Fibroblast of mammary gland (primary cell): ENCODE measurements at places on chromosomes 5 and 9.
A peak's percentile ranks its signal among the peaks of the same experiment; 100 is the strongest.

GRCh38 chr5:149441986-149442385, 62.9 kb upstream of the IL17B start:
- no peak for DNase-seq

DNA sequence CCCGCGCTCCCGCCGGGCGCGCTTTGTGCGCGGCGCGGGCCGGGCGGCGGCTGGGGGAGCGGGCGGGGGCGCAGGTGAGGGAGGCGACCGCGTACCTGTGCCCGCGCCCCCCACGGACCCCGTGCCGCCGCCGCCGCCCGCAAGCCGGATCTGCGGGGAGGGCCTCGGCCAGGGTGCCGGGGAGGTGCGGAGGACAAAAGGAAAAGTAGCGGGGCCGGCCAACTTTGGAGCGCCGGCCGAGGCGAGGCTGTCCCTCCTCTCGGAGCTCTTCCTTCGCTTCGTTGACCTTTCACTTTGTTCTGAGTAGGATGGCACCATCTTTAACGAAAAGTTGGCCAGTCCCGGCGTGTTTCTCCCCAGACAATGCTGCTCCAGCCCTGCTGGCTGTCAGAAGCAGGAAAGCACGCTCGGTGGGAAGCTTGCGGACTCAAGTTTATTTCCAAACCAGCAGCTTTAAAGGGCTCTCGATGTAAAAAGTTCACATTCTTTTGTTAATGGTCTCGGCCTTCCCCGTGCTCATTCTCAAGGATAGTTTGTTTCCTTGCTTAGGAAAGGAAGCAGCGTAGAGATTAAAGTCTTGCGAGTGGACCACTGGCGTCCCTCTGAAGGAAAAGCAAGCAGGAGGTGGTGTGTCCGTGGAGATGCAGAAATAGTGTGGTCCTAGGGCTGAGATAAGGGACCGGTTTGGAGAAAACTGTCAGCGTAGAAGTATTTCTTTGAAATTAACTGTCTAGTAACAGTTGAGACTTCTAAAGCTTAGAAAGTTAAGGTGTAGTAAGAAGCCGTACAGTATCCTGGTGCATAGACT, 639 bp downstream of the EHMT1 start:
- peak; percentile 49 for DNase-seq

GRCh38 chr5:67215519-67216471, 19.2 kb upstream of the CD180 start:
- peak; percentile 47 for DNase-seq

- peak; percentile 62 for DNase-seq
Measured at GRCh38 chr5:150514708-150515211, 6.8 kb downstream of the NDST1 start.

- no peak for DNase-seq
Measured at GRCh38 chr5:177472460-177473442, 683 bp downstream of the DBN1 start.

DNA sequence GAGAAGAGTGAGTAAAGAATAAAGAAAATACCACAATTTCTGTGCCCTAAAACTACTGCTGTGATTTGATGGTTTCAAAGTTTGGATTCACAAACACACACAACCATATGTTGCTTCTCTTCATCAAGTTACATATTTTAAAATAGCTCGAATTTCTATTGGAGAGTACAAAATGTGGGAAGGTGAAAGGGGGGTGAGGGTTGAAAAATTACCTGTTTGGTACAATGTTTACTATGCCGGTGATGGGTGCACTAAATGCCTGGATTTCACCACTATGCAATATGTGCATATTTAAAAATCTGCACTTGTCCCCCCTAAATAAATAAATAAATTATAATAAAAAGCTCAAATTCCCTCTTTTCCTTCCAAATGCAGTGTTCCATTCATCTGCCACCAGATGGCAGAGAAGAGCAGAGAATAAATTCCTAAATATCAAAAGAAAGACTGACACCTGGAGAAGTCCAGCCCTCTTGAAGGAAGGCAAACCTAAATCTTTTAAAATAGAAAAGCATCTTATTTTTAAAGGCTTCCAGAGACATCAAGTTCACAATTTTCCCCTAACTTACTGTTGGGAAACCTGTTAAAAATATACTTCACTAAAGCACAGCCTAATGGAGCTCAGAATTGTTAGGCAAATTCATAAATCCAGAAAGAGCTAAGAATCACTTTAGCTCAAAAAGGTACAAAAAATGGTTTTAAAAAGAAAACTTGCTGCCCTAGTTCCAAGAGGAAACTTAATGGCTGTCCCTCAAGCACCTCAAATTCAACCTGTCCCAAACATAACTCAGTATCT, 24.8 kb upstream of the HNRNPA0 start:
- DNase-seq = peak; percentile 60

DNA sequence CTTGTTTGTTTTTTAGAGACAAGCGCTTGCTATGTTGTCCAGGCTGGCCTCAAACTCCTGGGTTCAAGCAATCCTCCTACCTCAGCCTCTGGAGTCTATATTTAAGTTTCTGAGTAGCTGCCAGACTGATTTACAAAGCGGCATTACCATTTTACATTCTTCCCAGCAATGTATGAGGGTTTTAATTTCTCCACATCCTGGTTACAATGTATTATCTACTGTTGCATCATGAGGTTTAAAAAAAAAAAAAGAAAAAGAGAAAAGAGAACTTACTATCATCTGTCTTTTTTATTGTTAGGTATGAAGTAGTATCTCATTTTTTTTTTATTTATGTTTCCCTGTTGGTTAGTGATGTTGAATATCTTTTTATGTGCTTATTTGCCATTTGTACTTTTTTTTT, 18.9 kb upstream of the CLINT1 start:
- no peak for DNase-seq

DNA sequence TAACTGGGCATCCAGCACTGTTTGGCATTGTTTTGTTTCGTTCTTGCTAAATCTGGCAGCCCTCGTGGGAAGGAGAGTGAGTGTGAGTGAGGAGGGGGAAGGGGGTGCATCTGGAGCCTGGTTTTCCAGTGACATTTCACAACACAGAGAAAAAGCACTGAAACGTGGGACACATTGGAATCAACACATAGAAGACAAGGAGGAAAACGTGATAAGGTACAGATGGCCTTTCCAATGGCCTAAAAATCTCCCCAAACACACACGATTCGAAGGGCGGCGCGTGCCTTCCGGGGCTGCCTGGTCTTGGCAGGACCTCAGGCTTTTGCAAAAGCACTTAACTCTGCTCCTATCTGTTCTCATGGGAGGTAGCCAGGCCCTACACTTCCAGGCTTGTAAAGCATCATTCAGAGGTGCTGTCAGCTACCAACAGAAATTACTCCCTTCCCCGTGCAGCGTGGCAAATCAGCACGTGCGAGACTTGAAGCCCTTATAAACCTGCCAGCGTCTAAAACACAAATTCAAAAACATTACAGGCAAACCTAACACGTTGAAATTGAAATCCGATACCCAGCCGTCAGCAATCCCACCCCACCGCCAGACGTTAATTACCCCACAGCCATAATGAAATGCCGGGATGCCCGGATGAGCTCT, 129.4 kb downstream of the OLFM1 start:
- no peak for DNase-seq

DNA sequence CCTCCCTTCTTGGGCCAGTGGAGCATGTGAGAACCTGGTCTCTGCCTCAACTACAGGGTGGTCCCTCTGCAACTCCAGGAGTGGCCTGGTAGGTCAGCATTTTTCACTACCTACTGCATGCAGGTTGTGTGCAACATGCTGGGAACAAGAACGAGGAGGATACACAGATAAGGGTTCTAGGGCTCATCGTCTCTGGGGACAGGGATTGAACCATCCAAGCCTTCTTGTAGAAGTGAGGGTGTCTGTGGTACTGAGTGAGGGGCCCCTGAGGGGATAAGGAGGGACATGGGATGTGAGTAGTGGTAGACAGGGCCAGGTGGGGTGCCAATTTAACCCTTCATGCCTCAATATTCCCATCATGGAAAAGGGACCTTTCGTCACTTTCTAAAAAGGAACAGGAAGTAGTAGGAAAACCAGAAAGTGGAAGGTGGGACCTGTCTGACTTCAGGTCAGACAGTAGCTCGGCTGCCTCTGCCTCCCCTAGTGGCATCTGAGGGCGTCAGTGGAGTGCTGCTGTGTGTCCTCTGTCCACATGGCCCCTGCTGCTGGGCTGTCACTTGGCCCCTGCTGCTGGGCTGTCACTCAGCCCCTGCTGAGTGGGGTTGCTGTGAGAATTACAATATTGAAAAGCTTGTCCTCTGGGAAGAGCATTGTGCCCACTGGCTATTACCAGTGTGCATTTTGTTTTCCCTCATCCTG, 48.6 kb upstream of the RNU6ATAC start:
- DNase-seq = no peak

DNA sequence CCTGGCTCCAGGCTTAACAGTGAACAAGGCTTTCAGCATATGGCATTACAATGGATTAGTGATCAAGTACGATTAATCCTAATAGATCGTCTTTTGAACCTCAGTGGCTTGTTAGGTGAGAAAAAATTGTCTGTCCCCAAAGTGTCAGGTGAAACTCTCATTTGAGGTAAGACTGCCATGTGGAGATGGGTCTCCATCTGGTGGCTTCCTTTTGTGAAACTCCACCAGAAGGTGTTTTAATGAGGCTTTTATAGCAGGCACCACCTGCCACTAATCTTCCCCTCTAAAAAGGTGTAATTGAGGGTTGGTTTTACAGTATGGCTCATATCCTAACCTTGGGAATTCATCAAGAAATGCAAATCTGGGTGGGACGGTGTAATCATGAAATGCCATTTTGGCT, 471.1 kb upstream of the MPDZ start:
- no peak for DNase-seq

DNA sequence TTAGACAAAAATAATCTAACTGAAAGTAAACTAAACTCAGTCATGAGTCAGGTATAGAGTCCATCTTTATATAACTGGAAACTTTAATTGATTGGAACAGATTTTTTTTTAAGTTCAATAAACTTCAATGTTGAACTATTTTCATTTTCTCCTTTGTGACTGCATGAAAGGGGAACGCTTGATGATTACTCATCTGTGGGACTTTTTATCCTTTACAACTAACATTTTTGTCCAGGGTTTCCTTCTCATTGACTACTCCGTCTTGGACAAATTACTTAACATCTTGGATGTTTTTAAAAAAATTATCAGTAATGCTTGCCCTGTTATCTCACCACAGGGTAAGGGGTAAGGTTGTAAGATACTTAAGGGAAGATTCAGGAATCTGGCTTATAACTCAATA, 1658.4 kb downstream of the MAT2B start:
- no peak for DNase-seq
